ENCODE measurements at places on chromosomes 1 and 21.

DNA sequence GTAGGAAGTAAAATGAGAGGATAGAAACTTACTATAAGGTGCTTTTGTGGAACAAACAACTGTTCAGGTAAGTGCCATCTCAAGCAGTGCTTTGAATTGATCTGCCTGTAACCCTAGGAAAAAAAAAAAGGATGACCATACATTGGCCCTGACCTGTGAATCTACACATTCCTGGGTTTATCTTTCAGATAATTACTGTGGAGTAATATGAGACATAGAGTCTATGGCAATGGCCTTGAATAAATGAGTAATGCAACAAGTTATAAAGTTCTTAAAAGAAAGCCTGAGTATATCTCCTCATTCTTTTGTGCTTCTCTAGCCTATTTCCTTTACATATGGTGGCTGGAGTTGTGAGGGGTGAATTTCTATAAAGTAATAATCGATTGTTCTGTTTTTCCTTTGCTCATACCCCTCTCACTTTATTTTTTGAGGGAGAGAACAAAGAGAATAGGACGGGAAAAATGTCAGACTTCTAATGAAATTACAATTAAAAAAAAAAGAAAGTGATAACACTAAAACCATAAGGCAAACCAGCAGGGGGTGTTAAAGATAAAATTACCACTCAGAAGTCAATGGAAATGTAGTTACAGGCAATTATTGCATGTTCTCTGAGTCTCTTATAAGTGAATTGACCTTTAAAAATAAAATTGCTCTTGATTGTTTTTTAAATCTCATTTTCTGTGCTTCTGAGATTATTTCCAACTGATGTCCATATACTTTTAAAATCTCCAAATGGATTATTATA lies 12.4 kb upstream of the ATP1A1 start:
- no peak for DNase-seq

DNA sequence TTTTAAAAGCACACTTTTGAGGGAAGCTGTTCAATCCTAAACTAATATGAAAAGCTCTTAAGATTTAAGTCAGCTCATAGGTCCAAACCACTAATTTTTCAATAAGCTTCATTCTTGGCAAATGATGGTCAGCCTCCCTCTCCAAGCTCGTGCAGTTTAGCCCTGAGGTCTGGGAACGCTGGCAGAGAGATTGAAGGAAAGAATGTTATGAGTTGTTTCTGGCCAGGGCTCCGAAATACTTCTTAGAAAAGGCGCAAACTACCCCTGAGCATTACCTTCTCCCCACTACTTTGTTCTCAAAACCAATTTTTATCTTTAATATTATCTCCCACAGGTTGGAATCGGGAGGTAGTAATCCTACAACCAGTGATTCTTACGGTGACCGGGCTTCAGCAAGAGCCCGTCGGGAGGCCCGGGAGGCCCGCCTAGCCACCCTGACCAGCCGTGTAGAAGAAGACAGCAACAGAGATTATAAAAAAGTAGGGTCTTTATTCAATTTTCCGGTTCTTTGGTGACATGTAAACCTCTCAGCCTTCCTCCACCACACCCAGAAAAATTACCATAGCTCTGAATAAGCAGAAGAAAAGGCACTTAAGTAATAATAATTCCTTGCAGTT lies 147.7 kb downstream of the SYT2 start:
- DNase-seq = no peak

DNA sequence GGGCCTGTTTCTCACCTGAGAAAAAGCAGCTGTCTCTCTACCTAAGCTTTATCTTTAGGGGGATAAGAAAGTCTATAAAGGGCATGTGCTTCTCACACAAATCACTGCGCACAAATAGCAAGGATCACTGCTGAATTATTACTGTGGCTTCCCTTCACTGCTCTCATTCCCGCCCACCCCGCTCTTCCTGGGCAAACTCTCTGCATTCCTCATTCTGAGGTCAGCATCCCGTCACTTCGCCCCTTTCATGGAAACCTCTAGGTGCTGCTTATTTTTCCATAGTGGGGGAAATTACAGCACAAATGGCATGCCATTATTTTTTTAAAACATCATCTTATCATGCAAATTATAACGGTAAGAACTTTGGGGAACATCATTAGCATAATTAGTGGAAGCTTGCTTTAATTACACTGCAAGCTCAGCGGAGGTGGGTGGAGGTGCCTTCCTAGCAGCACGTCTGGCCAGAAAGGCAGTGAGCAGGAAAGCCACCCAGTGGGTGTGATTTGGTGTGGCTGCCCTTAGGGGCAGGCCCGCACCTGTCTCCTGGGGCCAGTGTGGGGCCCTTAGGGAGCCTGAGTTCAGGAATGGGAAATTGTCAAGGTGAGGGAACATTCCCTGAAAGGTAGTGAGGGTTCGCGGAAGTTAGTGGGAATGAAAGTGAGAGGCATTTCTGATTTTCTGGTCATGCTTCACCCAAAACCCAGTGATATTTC lies 105.9 kb downstream of the LAMC2 start:
- no peak for DNase-seq

DNA sequence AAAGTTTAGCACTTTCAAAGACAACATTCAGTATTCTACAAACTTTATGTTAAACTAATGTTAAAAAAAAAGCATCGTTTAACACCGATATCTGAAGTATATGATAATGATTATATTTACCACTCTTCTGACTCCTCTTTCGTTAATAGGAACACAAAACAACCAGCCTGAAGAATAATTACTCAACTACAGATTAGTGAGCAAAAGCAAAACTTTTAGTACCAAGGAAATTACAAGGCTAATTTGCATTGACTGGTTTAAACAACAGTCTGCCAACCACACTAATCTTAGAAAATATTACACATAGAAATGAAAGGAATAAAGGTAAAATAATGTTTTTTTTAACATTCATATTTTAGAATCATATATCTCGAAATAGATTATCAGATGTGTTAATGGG lies 500.7 kb downstream of the LMO4 start:
- no peak for DNase-seq

DNA sequence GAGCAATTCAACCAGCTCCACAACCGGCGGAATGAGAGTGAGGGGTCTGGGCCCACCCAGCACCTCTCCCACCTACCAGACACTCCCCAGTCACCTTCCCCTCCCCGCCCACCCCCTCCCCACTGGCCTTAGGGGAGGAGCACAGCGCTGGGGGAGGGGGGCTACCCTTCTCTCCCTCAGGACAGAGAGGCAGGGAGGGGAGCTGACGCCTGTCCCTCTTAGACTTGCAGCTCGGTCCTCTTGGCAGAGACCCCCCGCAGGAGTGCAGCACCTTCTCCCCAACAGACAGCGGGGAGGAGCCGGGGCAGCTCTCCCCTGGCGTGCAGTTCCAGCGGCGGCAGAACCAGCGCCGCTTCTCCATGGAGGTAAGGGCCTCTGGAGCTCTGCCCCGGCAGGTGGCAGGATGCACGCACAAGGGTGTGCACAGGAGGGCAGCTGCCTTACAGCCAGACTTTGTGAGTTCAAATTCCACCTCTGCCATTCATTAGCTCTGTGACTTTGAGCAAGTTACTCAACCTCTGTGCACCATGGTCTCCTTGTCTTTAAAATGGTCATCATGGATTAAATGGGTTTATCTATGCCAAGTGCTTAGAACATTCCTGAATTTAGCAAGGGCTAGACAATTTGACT lies 18.9 kb downstream of the CDK18 start:
- no peak for DNase-seq

Measured in activated T-cell treated with anti-CD3 and anti-CD28 coated beads for 4 hours (primary cell).